Smooth muscle cell of bladder (primary cell): ENCODE measurements at places on chromosomes 6 and 20. TPM values are rescaled to one million over a fixed set of nuclear protein-coding genes. Genes with fewer than 3 reads are reported as not detected.

VNN1 gene
- under 0.01 and 0.09 TPM in 2 replicates for total RNA-seq

LAMP5 gene
- total RNA-seq = under 0.01 and 0.09 TPM in 2 replicates

TP53TG5 gene
- under 0.01 TPM in 1 of 2 replicates, not detected in the other for total RNA-seq

CLVS2 gene
- under 0.01 TPM in 2 replicates for total RNA-seq

EPPIN gene
- not detected in 2 replicates for total RNA-seq

PGC gene
- total RNA-seq = not detected in 2 replicates

TRAPPC3L gene
- 0.09 and 0.14 TPM in 2 replicates for total RNA-seq

NEURL2 gene
- 4.8 and 5.9 TPM in 2 replicates for total RNA-seq

PRRT1 gene
- total RNA-seq = 0.14 and 0.18 TPM in 2 replicates

ERVFRD-1 gene
- not detected in 2 replicates for total RNA-seq

GSTA2 gene
- not detected in 2 replicates for total RNA-seq

HMGCLL1 gene
- 0.18 and 0.28 TPM in 2 replicates for total RNA-seq

OXT gene
- 0.18 and 0.28 TPM in 2 replicates for total RNA-seq

IRF4 gene
- 0.14 and 0.65 TPM in 2 replicates for total RNA-seq

TNFRSF6B gene
- total RNA-seq = 0.65 and 1.3 TPM in 2 replicates

GMEB2 gene
- 7.4 and 8.4 TPM in 2 replicates for total RNA-seq
